NCI-H510A (cell line): ENCODE measurements at places on chromosomes 4 and X.

GRCh38 chr4:184811526-184812198, 14.1 kb downstream of the ACSL1 start:
- no peak for DNase-seq

GRCh38 chrX:8815460-8816065, 14.4 kb upstream of the FAM9A start:
- DNase-seq: peak; percentile 5

DNA sequence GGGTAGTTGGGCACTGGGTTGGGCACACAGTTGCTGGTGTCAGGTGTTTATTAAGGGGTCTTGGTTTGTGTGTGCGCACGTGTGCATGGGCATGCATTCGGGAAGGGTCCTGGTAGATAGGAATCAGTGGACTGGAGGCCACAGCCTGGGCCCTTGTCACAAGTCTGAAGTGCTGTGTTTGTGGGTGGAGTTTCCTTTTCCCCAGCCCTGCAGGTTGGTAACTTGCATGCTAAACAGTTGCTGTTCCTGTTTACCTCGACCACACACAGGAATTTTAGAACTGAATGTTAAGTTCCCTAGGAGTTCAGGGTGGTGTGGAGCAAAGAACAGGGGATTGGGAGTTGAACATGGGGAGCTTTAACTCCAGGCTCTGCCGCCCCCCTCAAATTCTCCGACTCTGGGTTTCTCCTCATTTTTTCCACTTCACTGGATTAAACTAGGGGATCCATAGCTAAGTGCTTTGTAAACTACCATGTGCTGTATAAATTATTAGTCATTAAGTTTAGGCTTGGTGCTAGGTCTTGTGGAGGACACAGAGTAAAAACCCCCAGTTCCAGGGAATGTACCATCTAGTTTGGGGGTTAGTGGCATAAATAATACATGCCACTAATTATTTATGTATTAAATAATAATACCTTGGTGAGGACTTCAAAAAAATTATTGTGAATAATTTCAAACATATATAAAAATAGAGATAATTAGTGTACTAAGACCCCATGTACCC, 49.0 kb downstream of the STARD8 start:
- DNase-seq: no peak

GRCh38 chr4:106541253-106541652, 172.7 kb upstream of the GIMD1 start:
- DNase-seq: no peak

DNA sequence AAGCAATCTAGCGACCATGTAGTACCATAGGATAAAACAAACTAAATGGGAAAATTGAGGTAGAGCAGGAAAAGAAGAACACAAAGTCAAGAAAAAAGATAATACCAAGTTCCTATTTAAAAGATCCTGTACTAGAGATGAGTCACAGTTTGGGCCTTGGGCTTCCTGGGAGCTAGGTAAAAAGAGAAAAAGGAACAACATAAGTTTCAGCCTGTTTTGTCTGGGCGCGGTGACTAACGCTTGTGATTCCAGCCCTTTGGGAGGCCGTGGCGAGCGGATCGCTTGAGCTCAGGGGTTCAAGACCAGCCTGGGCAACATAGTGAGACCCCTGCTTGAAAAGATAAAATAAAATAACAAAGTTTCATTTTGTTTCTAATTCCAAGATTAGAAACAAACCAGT, 14.0 kb upstream of the TMEM156 start:
- no peak for DNase-seq

DNA sequence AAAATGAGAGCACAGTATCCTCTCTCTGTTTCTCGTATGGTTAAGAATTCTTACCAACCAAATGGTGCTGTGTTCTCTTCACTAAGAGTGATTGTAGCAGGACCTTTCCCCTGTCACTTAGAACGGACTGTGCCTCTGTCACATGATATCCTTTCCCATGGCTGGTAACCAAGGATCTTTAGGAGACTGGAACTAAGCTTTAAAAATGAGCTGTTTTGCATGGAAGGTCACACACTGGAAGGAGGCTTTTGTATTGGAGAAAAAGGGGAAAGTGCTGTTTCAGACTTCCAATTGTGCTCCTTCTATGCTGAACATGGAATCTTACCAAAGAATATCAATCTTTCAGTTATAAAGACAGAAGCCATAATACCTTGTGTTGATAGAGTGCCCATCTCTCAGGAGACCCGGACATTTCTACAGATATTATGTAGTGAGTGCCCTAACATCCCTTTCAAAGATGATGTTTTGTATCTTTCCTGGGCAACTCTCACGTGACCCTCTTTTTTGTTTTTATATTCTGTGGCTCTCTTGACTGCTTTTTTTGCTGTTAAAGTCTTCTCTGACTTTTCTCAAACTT, 148.6 kb downstream of the SLC4A4 start:
- peak; percentile 7 for DNase-seq

DNA sequence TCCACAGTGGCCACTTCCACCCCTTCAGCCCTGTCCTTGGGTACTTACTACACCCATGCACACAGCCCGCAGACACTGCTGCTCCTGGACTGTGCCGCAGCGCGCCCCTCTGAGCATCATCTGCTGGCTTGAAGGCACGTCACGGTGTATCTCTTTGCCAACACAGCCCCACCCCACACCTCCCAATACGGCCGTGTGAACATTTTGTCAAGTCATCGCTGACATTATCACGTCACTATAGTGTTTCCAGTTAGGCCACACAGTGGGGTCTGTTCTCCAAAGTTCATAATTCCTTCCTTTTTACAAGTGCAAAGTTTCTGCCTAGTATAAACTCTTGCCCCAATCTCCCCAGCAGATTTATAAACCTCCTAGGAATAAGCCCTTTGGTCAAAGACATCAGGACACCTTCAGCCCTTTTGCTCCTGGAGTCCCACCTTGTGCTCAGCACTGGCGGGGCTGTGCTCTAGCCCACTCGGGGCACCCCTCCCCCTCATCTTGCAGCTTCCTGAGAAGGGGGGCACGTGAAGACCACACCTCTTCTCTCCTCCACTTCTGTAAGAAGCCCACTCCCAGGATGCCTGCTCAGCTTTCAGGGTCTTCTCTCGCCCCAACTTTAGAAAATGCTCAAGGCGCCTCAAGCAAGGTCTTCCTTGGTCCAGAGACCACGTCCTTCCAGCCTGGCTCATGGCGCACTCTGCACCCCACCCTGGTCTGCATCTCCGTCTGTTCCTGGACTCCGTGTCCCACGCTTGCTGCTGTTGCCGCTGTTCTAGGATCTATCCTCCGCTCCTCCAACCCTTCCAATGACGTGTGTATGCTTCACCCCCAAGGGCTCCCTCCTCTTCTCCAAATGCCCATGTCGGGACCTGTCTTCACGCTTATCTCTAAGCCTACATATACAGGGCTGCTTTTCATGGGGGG, 7.2 kb downstream of the FAM53A start:
- no peak for DNase-seq

GRCh38 chr4:38500433-38500832, 163.6 kb upstream of the KLF3 start:
- no peak for DNase-seq

- DNase-seq: no peak
Measured at GRCh38 chr4:27807207-27807606, 946.6 kb downstream of the STIM2 start.

GRCh38 chrX:40171513-40172400, 74.0 kb upstream of the BCOR start:
- DNase-seq: no peak

DNA sequence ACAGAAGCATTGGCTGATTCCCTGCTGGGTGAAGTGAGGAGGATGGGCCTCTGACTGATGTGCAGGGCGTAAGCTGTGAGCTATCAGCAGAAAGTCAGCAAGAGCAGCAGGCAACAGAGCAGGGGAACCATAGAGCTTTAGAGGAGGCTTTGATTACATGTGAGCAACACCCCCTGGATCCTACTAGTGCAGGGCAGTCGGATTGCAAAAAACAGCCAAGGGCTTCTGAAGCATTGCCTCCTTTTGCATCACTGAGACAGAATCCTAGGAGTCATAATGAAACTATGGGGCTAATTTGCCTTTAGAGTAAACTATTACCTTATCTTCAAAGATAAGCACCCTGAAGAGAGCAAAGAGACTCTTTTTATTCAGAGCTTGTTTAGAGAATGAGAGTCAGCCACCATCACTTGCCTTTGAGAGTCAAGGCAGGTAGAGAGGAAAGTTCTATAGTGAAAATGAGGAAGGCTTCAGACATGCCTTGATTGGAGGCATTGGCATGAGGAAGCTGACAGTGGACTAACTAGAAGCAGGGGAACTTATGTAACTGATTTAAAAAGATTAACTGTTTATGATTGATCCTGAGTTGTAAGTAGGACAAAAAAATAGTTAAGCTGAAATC, 420.3 kb downstream of the PDHA2 start:
- no peak for DNase-seq

GRCh38 chr4:157072002-157072401, 3.9 kb upstream of the GLRB start:
- DNase-seq: no peak

GRCh38 chr4:3186609-3187008, 62.4 kb upstream of the MSANTD1 start:
- no peak for DNase-seq

GRCh38 chrX:66074920-66075879, 35.3 kb upstream of the VSIG4 start:
- no peak for DNase-seq

DNA sequence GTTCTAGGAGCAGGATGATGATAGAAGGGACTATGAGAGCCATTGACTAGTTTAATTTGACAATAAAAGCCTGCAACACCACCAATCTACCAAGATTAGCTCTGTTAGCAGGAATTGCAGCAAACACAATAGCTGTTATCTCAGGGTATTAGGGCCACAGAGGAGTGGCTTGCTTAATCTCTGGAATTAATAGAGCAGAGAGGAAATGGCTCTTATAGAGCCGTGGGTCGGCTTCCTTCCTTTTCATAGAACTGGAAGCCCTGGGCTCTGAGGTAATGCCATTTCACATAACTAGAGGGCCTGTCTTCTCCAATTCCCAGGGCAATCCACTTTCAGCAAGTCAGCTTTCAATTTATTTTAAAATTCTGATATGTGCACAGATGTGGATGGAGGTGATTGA, 83.0 kb downstream of the MAMLD1 start:
- DNase-seq: no peak

- DNase-seq: no peak
Measured at GRCh38 chr4:81792521-81792920, 320.8 kb upstream of the RASGEF1B start.

DNA sequence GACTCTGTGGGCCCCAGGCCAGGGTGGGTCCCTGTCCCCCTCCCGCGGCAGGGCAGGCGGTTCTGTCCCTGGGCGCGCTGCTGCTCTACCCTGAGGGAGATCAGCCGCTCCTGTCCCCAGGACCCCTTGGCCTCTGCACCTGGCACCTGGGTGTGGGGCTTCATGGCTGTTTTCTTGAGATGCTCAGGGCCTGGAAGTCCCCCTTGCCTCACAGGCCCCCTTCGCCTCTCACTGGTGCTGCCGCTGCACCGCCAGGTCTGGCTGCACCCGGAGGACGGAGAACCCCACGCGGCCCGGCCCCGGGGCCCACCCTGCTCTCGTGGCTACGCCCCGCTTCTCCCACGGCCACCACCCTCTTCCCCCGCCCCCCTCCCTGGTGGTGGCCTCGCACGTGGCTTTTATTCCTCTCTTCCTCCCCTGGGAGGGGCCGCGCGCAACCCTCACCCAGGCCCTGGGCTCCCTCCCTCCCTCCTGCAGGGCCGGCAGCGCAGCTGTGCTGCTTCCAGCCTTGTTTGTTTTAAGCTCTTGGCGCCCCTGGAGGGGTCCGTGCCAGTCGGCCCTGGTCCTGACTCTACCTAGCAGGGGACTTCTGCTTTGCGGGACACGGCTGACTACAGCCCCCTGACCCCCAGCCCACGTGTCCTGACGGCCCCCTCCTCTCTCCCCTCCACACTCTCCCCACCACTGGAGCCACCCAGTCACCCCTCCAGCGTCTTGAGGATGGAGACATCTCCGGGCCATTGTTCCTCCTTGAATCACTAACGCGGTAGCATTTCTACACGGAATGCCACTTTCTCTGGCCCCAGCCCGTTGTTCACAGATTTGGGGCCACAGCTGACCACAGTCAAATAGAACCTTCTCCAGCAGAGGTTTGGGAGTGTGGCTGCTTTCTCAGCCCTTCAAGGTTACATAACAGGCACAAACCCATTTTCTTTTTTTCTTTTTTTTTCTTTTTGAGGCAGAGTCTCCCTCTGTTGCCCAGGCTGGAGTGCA, 20.6 kb upstream of the CLDN24 start:
- DNase-seq: no peak

DNA sequence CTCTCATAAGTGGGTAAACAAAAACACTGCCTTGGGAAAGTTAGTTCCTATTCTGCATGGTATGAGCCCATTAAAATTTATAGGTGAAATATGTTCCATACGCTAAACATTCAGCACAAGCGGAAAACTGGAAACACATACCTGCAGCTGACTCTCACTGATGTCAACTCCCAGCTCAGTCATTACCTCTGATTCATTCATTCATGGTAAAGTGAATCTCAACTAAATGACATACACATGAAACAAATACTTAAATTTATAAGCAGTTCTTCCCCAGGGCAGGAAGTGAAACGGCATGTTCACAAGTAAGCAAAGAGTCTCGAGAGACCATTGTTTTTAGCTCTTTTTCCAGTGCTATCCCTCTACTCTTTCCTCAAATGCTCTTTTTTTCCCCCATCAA, 1.6 kb downstream of the SLC10A6 start:
- no peak for DNase-seq

DNA sequence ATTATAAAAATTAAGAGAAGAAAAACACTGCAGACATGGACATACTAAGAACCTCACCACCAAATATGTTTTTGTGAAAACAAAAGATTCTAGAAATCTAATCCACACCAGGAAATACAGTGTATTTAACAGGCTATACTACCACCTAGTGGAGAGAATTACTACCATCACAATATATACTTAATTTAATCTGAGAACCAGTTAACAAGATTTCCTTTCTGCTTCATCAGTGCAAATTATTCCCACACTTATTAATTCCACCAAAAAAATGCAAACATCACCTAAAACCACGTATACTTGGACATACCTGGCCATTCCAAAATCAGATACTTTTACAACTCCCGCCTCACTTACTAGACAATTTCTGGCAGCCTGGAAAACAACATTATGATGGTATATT, 7.0 kb upstream of the TXK start:
- DNase-seq: no peak

DNA sequence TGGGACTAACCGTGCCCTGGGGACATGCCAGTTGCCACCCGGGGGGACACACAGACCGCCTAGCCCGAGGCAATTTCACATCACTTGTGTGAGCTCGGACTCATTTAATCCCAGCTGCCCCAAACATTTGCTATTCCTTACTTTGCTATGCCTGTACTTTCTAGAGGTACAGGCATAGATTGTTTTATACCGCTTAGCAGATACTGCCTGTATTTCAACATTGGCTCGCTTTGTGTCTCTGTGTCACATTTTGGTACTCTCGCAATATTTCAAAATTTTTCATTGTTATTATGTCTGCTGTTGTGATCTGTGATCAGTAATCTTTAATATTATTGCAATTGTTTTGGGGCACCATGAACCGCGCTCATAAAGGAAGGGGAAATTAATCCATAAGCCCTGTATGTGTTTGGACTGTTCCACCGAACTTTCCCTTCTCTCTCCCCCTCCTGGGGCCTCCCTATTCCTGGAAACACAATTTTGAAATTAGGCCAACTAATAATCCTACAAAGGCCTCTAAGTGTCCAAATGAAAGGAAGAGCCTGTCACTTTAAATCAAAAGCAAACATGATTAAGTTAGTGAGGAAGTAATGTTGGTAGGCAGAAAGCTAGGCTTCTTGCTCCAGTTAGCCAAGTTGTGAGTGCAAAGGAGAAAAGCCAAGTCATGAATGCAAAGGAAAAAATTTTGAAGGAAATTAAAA, 568 bp upstream of the CASP6 start:
- no peak for DNase-seq
